ENCODE measurements at places on chromosomes 3 and 15.

DNA sequence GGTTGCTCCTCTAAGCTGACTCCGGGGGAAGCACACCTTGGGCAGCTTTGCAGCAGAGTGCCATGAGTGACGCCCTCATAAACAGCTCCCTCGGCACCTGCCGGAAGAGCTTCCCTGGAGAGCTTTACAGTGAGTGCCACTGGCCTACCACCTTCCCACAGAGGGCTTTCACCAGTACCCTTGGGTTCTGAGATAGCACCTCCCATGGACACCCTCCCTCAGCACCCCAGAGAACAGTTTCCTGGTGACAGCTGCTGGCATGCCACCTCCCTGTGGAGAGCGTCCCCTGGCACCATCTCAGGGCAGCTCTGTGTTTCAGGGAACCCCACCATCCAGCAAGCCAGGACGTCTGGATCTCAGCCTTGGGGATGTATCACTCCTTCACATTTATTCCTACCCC lies 49.1 kb downstream of the RUBCN start:
- DNase-seq: no peak

- DNase-seq: no peak
Observed at GRCh38 chr3:36804295-36805055, 40.1 kb upstream of the DCLK3 start.

DNA sequence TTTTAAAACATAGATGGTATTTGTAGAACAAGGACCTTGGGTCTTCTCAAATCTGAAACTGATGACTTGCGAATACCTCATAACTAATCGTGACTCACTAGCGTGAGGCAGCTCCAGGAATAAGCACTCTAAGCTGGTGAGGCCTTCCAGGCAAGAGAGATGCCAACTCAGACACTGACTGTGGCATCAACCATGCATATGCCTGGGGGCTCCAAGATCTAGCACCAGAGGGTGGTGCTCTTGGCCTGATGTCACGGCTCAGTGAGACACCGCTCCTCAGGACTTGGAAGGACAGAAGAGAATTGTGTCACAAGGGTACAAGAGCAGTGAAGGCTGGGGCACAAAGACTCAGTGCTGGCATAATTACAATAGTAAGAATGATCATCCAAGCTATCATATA lies 125.0 kb upstream of the TRIM42 start:
- DNase-seq: no peak

- DNase-seq: no peak
Observed at GRCh38 chr3:132117642-132118041, 82.8 kb upstream of the CPNE4 start.

- DNase-seq: no peak
Observed at GRCh38 chr3:122265957-122266356, 59.1 kb upstream of the CSTA start.

GRCh38 chr15:83010709-83011270 lies 649 bp downstream of the C15orf40 start:
- DNase-seq: peak; percentile 62

GRCh38 chr3:15052335-15053242 lies 12.5 kb downstream of the MRPS25 start:
- DNase-seq: no peak

DNA sequence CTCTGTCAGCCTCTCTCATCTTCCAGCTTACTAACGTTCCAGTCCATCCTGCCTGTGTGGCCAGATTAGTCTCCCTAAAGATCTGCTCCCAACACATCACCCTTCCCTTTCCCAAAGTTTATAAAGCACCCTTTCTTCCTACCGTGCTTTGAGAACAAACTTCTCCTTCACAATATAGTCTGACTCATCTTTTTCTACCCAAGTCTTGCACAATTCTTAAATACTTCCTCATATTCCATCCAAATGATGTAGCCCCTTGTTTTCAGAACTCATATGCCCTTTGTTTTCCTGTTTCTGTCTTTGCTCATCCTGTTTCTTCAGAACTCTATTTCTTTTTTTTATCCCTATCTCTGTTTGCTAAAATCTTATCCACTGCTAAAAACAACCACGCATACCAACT lies 326.8 kb downstream of the MFSD1 start:
- no peak for DNase-seq

GRCh38 chr3:55880357-55880756 lies 393.3 kb upstream of the WNT5A start:
- no peak for DNase-seq

DNA sequence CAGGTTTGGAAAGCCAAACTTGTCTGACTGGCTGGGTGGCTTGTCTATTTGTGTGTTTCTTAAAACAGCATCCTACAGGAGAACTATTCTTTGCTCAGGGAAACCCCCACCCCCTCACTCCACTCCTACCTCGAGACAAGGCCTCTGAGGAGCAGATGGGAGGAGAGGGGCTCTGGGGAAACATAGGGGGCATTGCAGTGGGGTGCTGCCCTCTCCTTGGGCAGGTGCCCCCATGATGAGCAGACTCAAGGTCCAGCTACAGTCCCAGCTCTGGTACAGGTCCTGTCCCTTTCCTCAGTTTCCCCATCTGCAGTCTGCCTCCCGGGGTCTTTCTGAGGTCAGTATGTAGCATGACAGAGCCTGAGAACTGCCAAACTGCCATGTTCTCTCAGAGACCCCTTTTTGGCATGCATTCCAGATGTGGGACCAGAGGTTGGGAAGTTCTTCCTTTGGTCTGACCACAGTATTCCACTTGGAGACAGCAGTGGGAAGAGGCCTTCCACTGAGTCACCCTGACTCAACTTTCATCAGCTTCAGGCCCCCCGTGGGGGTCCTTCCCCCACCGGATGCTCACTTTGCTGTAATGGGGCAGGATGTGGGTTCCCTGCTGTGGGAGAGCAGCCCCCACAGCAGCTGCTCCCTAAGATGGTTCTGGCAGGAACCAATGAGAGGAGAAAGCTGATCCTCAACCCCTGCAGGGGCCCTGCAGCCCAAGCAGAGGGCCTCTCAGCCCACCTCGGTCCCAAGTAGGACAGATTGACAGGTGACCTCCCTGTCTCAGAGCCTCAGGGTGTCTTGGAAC lies 32.3 kb upstream of the CYP11A1 start:
- DNase-seq: no peak

DNA sequence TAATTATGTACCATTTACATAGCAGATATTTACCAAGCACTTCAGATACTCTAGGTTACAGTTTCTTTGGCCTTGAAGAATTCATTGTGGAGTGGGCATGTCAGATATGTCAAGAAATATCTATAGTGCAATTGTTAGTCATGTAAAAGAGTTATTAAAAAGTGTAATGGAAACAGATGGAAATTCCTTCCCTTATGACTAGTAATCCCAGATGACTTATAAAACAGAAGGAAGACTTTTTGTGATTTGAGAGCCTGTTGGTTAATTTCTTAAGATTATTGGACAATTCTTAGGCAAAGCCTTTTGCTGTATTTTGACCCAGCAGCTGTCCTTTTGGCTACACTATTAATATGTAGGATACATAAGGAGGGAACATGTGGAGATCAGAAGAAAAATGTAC lies 708.9 kb upstream of the NECTIN3 start:
- no peak for DNase-seq

- DNase-seq: no peak
Observed at GRCh38 chr3:60633644-60634043, 617.6 kb downstream of the FHIT start.

GRCh38 chr15:29222129-29222853 lies 47.3 kb downstream of the NSMCE3 start:
- DNase-seq: no peak

GRCh38 chr3:32428092-32429068 lies 36.7 kb downstream of the CMTM7 start:
- no peak for DNase-seq

GRCh38 chr3:105906836-105907235 lies 38.0 kb upstream of the CBLB start:
- no peak for DNase-seq

DNA sequence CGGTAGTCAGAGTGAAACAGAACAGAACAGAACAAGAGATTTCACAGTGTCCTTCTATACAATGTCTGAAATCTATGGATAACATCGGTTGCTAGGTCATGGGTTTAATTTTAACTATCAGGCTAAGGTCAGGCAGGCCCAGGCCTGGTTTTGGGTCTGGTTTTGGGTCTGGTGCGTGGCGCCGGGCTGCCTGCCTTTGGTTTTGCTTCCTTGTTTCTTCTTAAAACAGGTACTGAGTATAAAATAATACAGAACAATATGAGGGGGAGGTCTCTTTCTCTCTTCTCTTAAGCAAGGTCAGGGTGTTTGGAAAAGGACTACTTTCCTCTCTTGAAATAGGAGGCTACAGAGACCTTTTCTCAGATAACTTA lies 1.4 kb downstream of the AEN start:
- DNase-seq: no peak

GRCh38 chr3:56994391-56994790 lies 66.1 kb upstream of the SPATA12 start:
- DNase-seq: no peak

DNA sequence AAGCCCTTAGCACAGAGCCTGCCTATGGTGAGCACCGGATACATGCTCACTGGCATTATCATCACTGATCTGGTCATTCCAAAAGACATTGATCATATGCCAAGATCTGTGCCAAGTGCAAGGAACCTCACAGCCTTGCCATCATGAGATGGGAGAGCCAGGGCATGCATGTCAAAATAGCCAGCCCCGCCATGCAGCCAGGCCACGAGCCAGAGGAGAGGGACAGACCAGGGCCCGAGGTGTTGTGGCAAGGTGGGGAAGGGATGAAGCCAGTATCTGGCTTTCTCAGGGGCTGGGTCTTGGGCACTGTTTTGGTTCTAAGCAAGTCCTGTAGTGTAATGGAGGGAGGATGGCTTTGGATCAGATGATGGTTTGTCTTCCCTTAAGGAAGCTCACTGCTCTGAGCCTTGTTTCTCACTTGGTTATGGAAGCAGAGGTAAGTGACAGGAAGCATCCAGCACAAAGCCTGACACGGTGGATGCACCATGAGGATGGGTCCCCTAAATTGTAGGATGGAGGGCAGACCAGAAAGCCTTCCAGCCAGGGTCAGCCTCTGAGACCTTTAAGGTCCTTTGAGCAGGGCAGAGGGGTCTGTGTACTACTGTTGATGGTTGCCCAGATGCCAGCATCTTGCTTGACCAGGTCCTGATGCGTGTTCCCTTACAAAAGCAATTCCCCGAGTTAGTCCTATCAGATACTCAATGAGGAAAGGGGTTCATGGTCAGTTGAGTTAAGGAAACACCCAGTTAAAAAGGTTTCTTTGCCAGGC lies 247.7 kb upstream of the TLE3 start:
- no peak for DNase-seq

DNA sequence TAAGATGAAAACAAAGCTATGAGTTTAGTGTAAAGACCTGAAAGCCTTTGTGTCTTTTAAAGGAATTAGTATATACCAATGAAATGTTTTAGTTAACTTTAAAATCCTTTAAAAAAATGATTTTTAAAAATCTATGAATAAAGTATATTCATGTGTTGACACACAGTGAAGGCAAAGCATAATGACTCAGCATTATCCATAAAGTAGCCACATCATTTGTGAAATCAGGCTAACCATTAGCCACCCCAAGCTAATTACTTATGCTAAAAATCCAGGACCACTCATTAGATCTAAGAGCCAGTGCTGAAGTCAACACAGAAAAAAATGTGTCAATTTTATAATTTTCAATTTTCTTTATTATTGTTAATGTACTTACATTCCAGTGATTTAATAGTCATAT lies 310.2 kb downstream of the TBC1D5 start:
- DNase-seq: no peak

- DNase-seq: no peak
Observed at GRCh38 chr3:193873426-193874201, 262.3 kb upstream of the HES1 start.

DNA sequence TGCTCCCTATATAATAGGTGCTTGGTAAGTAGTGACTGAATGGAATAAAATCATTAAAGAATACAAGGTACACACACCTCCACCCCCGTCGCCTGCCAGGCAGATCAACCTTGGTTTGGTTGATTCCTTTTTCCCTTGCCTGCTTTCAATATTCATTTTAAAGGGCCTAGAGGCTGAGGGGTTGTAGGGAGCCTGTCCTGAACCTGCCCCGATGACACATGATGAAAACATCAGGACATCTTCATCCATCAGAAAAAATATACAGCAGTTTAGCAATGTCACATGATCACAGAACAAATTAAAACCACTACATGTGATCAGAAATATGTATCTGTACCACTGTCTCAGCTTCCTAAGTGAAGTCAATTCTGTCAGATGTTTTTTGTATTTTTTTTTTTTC lies 588.9 kb downstream of the FOXP1 start:
- DNase-seq: no peak

DNA sequence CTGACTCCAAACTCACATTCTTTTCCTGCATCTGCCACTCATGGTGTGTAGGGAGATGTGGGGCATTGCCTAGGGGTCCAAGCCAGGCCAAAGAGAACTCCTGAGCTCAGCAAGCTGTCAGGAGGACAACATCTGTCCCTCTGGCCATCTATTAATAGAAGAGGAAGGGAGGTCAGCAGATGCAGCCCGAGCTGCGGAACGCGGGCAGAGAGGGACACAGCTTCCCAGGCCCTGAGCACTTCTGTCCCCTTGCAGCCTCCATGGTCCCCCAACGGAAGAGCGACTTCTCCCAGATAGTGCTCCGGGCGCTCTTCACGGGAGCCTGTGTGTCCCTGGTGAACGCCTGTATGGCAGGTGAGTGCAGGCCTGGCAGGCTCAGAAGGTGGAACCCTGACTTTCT lies 37.3 kb upstream of the PDE8A start:
- DNase-seq: no peak

DNA sequence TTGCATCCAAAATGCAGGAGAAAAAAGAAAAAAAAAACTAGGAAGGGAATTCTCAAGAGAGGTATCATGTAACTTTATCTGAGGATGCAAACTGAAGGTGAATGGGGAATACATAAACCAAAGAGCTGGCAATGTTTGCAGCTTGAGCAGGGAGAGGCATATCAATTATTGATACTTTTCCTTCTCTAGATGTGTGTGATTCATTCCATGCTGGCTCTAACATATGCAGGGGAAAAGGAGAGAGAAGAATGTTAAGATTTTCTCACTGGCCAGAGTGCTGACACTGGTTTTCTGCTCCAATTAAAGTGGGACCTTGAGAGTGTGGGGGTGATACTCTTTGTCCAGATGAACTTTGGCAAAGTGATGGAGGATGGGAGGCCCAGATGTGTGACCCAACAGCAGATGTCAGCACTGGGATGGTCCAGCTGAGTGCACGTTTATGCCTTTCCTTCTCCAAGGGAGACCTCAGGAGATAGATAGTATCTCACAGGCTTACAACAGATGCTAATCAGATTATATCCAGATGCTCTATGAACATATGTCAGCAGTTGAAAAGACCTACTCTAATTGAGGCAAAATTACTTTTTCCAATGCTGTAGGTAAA lies 50.0 kb upstream of the PSMD6 start:
- DNase-seq: no peak

DNA sequence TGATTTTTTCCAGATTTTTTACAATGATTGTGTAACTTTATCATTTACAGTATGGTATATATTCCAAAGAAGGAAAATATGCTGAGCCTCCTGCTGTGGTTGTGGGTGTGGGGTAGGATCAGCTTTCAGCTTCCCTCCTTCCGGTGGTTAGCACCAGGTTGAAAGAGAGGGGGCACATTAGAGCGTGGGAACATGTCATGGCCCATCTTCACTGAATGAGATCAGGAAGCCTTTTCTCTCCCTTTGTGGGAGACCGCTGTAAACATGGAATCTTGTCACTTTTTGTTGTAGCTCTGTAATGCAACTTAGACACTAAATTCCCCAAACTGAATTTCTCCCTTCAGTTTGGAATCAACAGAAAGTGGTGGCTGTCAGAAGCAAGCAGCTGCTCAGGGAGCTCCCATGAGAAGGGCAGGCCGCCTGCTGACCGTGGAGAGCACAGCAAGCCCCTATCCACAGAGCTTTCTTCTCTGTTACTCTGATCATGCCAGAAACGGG lies 86.7 kb upstream of the LIMD1 start:
- DNase-seq: no peak

Data from stimulated activated CD4-positive, alpha-beta T cell treated with anti-CD3 and anti-CD28 coated beads, Interleukin-15, amount 100 ng/mL, for 48 hours (primary cell).